ENCODE measurements at places on chromosomes 3 and 15. TPM values are rescaled to one million over a fixed set of nuclear protein-coding genes. Genes with fewer than 3 reads are reported as not detected.

- no peak for DNase-seq
- peaks cover 2% of the 10 kb centered on the region for H3K4me1 ChIP-seq
- H3K4me3 ChIP-seq: no peak overlapping the region
- H3K36me3 ChIP-seq: no peaks in the 10 kb centered on the region
- H3K27me3 ChIP-seq: no peaks in the 10 kb centered on the region
Measured at GRCh38 chr3:177565981-177566380, 368.7 kb upstream of the TBL1XR1 start.

DNA sequence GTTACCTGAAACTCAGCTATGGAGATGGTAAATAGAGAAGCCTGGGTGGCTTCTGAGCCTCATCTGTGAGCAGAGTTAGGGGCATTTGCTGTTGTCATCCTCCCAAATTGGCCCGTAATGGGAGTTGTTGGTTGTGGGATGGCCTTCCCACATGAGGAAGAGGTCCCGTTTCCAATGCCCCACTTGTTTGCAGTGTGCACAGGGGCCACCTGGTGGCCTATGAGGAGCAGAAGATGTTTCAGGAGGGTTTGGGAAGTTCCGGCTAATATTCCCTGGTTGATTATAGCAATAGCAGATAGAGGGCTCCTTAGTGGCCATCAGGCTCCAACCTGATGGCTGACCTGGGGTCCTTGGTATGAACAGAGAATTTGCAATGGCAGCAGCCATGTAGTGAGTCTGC, 1546.5 kb downstream of the OTOL1 start:
- no peak for DNase-seq
- no peak overlapping the region for H3K27ac ChIP-seq
- no peaks in the 10 kb centered on the region for H3K4me1 ChIP-seq
- H3K4me3 ChIP-seq: no peak overlapping the region
- H3K27me3 ChIP-seq: no peaks in the 10 kb centered on the region

- H3K36me3 ChIP-seq: no peaks in the 10 kb centered on the region
- no peak for DNase-seq
- H3K4me3 ChIP-seq: no peak overlapping the region
- no peaks in the 10 kb centered on the region for H3K27me3 ChIP-seq
- no peaks in the 10 kb centered on the region for H3K4me1 ChIP-seq
- H3K27ac ChIP-seq: no peak overlapping the region
Measured at GRCh38 chr3:171457607-171458061, 2.6 kb downstream of the TNIK start.

- H3K4me1 ChIP-seq: no peaks in the 10 kb centered on the region
- no peak overlapping the region for H3K4me3 ChIP-seq
- no peak for DNase-seq
- H3K36me3 ChIP-seq: peaks cover 8% of the 10 kb centered on the region
Measured at GRCh38 chr15:27956285-27956684, 142.8 kb downstream of the OCA2 start.

DNA sequence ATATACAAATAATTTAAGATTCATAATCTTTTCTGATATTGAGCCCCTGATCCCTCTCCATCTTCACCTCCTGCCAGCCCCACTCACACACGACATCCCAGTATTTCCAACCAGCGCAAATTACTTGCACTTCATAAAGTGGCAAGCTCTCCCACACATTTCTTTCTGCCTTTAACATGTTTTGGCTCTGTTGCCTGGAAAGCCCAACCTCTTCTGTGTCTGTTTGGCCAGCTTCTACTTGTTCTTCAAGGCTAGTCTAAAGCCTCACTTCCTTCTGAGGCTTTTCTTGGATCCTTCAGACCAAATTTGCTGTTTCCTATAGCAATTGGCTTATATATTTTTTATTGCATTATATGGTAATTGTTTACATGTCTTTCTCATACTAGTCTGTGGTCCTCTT, 5.1 kb upstream of the TM6SF1 start:
- no peaks in the 10 kb centered on the region for H3K27me3 ChIP-seq
- no peak for DNase-seq
- no peaks in the 10 kb centered on the region for H3K36me3 ChIP-seq

- peak overlapping the region; percentile 75 for H3K27ac ChIP-seq
- H3K36me3 ChIP-seq: no peaks in the 10 kb centered on the region
- no peak overlapping the region for H3K4me3 ChIP-seq
- H3K4me1 ChIP-seq: peaks cover 5% of the 10 kb centered on the region
- DNase-seq: peak; percentile 76
Measured at GRCh38 chr15:62545467-62546227, 380.6 kb upstream of the C2CD4B start.

DNA sequence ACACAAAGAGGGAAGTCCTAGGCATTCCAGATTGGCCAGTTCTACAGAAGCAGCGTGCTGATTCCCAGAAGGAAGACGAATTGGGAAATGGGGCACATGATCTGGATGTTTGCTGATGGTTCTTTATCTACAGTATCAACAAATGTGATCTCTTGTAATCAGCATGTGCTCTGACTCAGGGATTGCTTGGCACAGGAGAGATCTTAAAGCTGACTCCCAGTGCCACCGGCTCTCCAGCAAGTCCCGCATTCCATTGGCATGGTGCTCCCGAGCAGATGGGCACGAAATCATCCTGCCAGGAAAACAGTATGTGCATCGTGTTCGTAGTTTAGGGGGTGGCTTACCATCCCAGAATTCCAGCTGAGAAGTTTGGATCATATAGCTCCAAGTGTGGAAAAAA, 259.9 kb upstream of the NR2F2 start:
- H3K27ac ChIP-seq: no peak overlapping the region
- H3K27me3 ChIP-seq: no peaks in the 10 kb centered on the region
- no peak overlapping the region for H3K4me3 ChIP-seq
- H3K36me3 ChIP-seq: no peaks in the 10 kb centered on the region

- H3K27ac ChIP-seq: no peak overlapping the region
- DNase-seq: no peak
- no peaks in the 10 kb centered on the region for H3K4me1 ChIP-seq
Measured at GRCh38 chr3:73435055-73435454, 189.7 kb downstream of the PDZRN3 start.

GRCh38 chr3:50936389-50936788, 261.7 kb downstream of the DOCK3 start:
- H3K27ac ChIP-seq: no peak overlapping the region
- no peak overlapping the region for H3K4me3 ChIP-seq
- no peaks in the 10 kb centered on the region for H3K4me1 ChIP-seq
- H3K36me3 ChIP-seq: no peaks in the 10 kb centered on the region

GRCh38 chr3:177212278-177212610, 15.0 kb upstream of the TBL1XR1 start:
- H3K4me1 ChIP-seq: no peaks in the 10 kb centered on the region
- no peaks in the 10 kb centered on the region for H3K27me3 ChIP-seq
- no peaks in the 10 kb centered on the region for H3K36me3 ChIP-seq
- no peak for DNase-seq
- no peak overlapping the region for H3K4me3 ChIP-seq

- no peak overlapping the region for H3K4me3 ChIP-seq
- peaks cover 8% of the 10 kb centered on the region for H3K4me1 ChIP-seq
- no peaks in the 10 kb centered on the region for H3K27me3 ChIP-seq
- H3K36me3 ChIP-seq: no peaks in the 10 kb centered on the region
- H3K27ac ChIP-seq: no peak overlapping the region
Measured at GRCh38 chr3:104436506-104436905, 930.2 kb upstream of the ALCAM start.

DNA sequence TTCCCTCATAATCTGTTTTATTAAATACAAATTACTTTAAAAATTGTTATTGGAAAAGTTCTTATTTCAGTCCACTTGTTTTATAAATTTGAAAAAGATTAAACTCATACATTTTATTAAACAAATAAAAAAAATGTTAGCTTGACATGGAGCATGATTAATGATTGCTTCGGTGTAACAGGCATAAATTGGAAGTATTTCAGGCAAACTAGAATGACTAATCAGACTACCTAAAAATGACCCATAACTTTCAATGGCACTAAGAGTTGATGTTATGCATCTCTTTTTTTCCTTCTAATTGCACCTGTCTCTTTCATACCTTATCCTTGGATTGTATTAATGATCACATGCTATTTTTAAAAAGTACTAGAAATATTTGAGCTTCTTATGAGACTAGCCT, 343.3 kb downstream of the ZNF385D start:
- H3K27me3 ChIP-seq: no peaks in the 10 kb centered on the region
- no peaks in the 10 kb centered on the region for H3K36me3 ChIP-seq
- H3K4me3 ChIP-seq: no peak overlapping the region
- no peak overlapping the region for H3K27ac ChIP-seq
- no peak for DNase-seq

- no peak overlapping the region for H3K4me3 ChIP-seq
- H3K27me3 ChIP-seq: no peaks in the 10 kb centered on the region
- H3K27ac ChIP-seq: no peak overlapping the region
- H3K4me1 ChIP-seq: peaks cover 16% of the 10 kb centered on the region
- H3K36me3 ChIP-seq: no peaks in the 10 kb centered on the region
Measured at GRCh38 chr3:172147113-172147818, 107.9 kb downstream of the FNDC3B start.

- H3K4me1 ChIP-seq: no peaks in the 10 kb centered on the region
- no peak for DNase-seq
- no peak overlapping the region for H3K27ac ChIP-seq
- no peak overlapping the region for H3K4me3 ChIP-seq
- H3K27me3 ChIP-seq: no peaks in the 10 kb centered on the region
Measured at GRCh38 chr3:179473565-179473964, 22.3 kb upstream of the GNB4 start.

DNA sequence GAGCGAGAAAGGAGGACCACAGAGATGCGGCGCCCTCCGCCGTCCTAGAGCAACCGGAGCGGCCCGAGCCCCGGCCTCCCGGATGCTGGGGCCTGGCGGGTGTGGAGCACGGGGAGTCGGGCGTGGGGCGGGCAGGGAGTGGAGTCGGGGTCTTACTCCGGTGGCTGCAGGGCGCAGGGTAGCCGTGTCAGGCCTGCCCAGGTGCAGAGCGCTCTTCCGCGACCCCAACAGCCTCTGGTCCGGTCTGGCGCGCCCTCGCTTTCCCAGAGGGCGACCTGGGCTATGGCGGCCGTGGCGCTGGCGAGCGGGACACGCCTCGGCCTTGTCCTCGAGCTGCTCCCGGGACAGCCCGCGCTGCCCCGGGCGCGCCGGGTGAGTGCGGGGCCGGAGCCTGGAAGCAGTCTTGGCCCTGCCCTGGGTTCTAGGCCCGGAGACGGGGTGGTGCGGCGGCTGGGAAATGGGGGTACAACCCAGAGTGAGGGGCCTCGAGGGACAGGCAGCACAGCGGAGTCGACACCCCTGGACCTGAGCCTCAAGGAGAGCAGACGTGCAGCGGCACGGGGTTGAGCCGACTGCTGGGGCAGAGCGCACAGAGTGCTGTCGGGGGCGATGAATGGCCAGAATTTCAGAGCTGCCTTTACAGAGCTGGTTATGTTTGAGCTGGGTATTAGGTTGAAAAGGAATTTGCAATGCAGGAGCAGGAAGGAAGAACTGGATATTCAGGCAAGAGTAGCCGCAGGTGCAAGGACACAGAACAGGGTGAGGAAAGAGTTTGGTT, at the start of gene ZNF662:
Gene ZNF662, plus strand, starts transcription at position 73 of the 778 bp plus-strand sequence. CDS start 1,973 bp downstream, outside the sequence.
- peak; percentile 65 for DNase-seq
- H3K36me3 ChIP-seq: peaks cover 14% of the 10 kb centered on the region
- no peaks in the 10 kb centered on the region for H3K4me1 ChIP-seq
- H3K27ac ChIP-seq: peak within 1 kb of the TSS; percentile 66
- H3K27me3 ChIP-seq: no peaks in the 10 kb centered on the region
- H3K4me3 ChIP-seq: peak within 1 kb of the TSS; percentile 68

DNA sequence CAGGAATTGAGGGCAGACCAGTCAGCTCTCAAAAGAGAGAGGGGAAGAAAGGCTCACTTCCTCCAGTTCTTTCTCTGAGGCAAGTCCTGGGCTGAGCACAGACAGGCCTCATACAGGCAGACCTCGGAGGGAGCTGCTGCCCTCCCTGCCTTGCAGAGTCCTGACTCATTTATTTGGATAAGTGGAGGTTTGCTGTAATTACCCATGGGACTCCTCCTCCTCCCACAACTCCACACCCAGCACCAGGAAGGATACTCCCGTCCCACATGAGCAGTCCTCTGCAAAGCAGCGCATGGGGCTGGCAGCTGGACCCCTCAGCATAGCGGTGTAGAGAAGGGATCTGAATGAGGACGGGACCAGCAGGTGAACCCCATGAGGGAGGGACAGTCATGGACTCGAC, 13.4 kb upstream of the SCN10A start:
- peak overlapping the region; percentile 57 for H3K27ac ChIP-seq
- no peaks in the 10 kb centered on the region for H3K27me3 ChIP-seq
- H3K4me3 ChIP-seq: no peak overlapping the region
- no peaks in the 10 kb centered on the region for H3K36me3 ChIP-seq
- peaks cover 14% of the 10 kb centered on the region for H3K4me1 ChIP-seq

- H3K4me1 ChIP-seq: no peaks in the 10 kb centered on the region
- no peaks in the 10 kb centered on the region for H3K27me3 ChIP-seq
- no peak overlapping the region for H3K27ac ChIP-seq
- no peak overlapping the region for H3K4me3 ChIP-seq
- no peak for DNase-seq
Measured at GRCh38 chr3:160956785-160957184, 148.4 kb downstream of the B3GALNT1 start.

DNA sequence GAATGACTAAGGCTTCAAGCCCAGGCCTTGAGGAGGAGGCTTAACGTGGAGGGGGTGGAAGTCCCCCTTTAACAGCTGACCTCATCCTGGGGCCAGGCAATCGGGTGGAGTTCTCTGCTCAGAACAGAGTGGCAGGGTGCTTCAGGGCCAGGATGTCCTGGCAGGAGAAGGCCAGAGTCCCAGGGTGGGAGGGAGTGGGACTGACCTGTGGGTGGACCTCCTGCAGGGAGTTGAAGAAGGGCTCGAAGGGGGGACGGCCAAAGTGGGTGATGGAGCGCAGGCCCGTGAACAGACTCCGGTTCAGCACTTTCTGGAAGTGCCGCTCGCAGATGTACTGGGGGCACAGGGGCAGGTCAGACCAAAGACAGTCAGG, 19.6 kb downstream of the DUOX2 start:
- peak; percentile 50 for DNase-seq
- H3K27ac ChIP-seq: no peak overlapping the region
- no peaks in the 10 kb centered on the region for H3K36me3 ChIP-seq
- no peaks in the 10 kb centered on the region for H3K27me3 ChIP-seq
- no peak overlapping the region for H3K4me3 ChIP-seq

DNA sequence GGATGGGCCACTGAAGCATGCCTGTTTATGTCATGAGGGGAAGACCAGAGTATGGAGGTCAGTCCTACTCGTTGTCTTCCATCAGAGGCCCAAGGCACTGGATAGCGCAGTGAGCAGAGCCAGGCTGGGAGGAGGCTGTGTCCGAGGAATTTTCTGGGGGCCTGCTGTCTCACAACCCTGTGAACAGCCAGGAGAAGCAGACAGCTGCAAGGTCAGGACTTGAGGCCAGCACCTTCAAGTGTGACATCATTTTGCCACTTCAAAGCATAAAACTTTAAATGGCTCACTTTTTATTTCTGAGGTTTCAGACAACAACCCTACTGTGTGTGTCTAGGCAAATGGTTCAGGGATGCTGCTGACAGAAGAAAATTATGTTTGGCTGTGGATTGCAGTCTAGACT, 47.2 kb downstream of the TMED3 start:
- H3K27me3 ChIP-seq: no peaks in the 10 kb centered on the region
- no peak overlapping the region for H3K4me3 ChIP-seq
- H3K36me3 ChIP-seq: no peaks in the 10 kb centered on the region
- no peak for DNase-seq

Gene LDHAL6B
- total RNA-seq: not detected

Gene VGLL3
- 138 TPM for total RNA-seq

Gene MUSTN1
- total RNA-seq: 132 TPM

Gene ANKRD63
- total RNA-seq: not detected

Gene HRG
- total RNA-seq: 6.9 TPM

Gene PRRT3
- 1.1 TPM for total RNA-seq

Gene NANOGP8
- not detected for total RNA-seq

Gene CXCR6
- 2.1 TPM for total RNA-seq

Gene EIF4E3
- total RNA-seq: 4.4 TPM

Gene ERC2
- 0.11 TPM for total RNA-seq

Gene ASB14
- not detected for total RNA-seq

Gene ROPN1
- not detected for total RNA-seq

Measured in ascending aorta (tissue), 2 donors.